Colonic mucosa (tissue), 4 donors: ENCODE measurements at places on chromosomes 7 and 10. TPM values are rescaled to one million over a fixed set of nuclear protein-coding genes. Genes with fewer than 3 reads are reported as not detected.

DNA sequence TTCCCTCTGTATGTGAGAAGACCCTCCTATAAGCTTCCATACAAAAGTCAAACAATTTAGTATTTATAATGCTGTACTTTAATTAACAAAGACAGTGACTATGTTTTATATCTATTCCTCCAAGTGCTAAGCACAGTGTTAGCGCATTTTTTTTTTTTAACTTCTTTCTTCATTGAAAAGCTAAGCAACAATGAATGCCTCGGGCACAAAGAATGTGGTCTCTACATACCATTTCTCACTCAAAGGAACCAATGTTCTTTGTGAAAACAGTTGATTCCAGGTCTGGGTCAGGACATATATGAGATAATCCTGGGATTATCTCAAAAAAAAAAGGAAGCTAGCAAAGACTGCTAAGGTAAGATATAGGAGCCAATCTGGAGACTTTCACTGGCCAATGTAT is 26.2 kb upstream of the REEP3 start:
- no peak overlapping the region for H3K27ac ChIP-seq
- no peaks in the 10 kb centered on the region for H3K4me1 ChIP-seq
- H3K27me3 ChIP-seq = no peaks in the 10 kb centered on the region
- DNase-seq = no peak
- H3K36me3 ChIP-seq = no peaks in the 10 kb centered on the region

GRCh38 chr7:125089171-125089570 is 159.5 kb upstream of the POT1 start:
- H3K4me3 ChIP-seq = no peak overlapping the region
- H3K27me3 ChIP-seq = no peaks in the 10 kb centered on the region

- peaks cover 14% of the 10 kb centered on the region for H3K4me1 ChIP-seq
- no peak overlapping the region for H3K4me3 ChIP-seq
- DNase-seq = peak; percentile 66
- no peaks in the 10 kb centered on the region for H3K27me3 ChIP-seq
These were observed 13.1 kb upstream of the CAMK2G start for GRCh38 chr10:73887294-73888039.

The MGMT gene
- 17.5 TPM for total RNA-seq

DNA sequence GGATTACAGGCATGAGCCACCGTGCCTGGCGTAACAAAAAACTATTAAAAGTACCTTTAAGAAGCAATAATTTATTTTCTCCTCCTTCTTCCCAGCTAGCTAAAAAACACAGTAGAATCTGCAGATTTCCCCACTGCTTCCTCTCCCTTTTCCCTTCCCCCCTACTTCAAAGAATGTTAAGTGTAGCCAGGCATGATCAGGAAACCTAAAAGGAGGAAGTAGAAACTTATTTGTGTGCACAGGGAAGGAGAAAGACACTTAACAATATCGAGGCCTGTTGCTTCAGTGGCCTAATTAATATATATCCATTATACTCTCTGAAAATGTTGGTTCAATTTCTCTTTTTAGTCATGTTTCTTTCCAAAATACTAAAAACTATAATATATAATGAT is 127.7 kb downstream of the NRBF2 start:
- H3K27ac ChIP-seq = no peak overlapping the region

DNA sequence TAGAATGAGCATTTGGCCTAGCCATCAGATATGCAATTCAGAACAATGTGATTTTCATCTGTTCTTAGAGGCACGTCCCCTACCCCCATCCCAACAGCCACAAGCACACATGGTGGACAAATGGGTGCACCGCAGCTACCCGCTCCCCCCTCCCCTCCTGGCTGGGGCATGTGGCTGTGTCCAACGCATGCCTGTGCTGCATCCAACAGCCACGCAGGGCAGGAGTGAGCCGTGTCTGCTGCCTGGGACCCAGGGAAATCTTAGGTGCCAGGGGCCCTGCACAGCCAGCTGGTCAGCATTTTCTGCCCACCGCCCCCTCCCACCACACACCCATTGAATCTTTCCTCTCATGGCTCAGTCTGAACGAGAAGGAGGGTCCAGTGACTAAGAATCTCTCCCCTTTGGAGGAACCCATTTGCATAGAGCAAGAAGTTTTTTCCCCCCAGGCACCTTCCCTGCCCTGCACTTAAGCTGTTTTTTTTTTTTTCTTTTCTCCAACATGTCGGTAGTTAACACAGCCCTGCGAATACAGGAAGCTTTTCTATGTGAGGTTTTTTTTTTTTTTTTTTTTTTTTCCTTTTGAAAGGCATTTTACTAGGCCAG is 138.9 kb downstream of the WDR11 start:
- H3K27me3 ChIP-seq = no peaks in the 10 kb centered on the region
- no peak overlapping the region for H3K4me3 ChIP-seq
- no peak for DNase-seq
- H3K36me3 ChIP-seq = no peaks in the 10 kb centered on the region

DNA sequence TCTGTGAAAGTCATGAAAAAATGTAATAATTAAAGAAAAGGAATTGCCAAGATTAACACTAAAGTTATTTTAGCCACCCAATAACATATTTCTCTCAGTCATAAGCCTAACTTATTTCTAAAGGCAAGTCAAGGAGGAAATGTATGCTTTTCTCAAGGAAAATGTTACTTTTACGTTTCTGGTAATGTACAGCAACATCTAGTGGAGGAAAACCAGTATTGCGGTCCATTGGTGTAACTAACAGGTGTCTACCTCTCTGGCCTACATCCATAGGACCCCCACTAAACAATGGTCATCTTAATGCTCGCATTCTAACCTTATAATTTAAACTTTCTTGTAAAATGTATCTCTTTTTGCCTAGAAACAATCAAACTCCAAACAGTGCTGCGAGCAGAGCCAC is 437.5 kb downstream of the KIF20B start:
- no peak overlapping the region for H3K4me3 ChIP-seq
- H3K36me3 ChIP-seq = no peaks in the 10 kb centered on the region

The VWDE gene
- 1.2 TPM for total RNA-seq

The TAS2R41 gene
- not detected for total RNA-seq

GRCh38 chr10:131142517-131143380 is 168.8 kb downstream of the TCERG1L start:
- H3K36me3 ChIP-seq = no peaks in the 10 kb centered on the region
- H3K4me1 ChIP-seq = no peaks in the 10 kb centered on the region
- H3K4me3 ChIP-seq = no peak overlapping the region
- DNase-seq = no peak
- H3K27ac ChIP-seq = no peak overlapping the region

DNA sequence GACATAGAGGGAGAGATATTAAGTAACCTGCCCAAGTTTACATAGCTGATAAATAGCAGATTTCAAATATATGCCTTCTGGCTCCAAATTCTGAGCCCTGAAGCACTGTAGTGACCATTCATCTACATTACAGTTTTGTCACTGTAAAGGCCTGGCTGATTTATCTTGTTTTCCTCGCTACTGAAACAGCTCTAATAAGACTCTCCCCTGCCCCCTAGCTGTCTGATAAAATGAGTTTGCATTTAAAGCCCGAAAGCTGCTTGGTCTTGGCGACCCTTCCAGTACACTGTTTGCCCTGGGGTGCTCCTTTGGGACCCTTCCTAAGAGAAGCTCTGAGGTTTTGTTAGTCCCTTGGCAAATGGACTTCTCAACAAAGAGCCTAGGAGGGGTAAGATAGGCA is 59.7 kb upstream of the RAB11FIP2 start:
- peak; percentile 18 for DNase-seq
- no peak overlapping the region for H3K4me3 ChIP-seq
- H3K27me3 ChIP-seq = no peaks in the 10 kb centered on the region
- no peak overlapping the region for H3K27ac ChIP-seq

The ATP6V0E2 gene
- 22.7 TPM for total RNA-seq

DNA sequence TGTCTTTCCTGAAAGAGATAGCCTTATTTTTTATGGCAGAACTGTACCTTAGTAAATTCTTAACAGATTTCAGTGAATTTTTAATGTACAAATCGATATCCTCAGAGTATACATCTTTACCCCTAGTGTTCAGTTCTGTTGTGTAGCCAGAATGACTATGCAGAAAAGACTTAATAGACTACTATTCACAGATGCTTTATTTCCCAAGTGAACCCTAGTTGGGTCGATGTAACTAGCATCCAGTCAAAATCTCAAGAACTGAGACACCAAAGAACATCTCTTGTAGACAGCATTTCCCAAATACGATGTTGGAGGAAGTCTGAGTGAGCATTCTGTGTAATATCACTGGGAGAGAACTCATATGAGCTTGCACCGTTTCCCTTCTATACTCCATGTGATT is 1.5 kb downstream of the AKR1C3 start:
- no peaks in the 10 kb centered on the region for H3K4me1 ChIP-seq
- DNase-seq = no peak
- H3K4me3 ChIP-seq = peak overlapping the region; percentile 49
- H3K27ac ChIP-seq = no peak overlapping the region
- H3K36me3 ChIP-seq = no peaks in the 10 kb centered on the region

The LAMB1 gene
- total RNA-seq = 91.6 TPM

The HTRA1 gene
- 8.9 TPM for total RNA-seq

DNA sequence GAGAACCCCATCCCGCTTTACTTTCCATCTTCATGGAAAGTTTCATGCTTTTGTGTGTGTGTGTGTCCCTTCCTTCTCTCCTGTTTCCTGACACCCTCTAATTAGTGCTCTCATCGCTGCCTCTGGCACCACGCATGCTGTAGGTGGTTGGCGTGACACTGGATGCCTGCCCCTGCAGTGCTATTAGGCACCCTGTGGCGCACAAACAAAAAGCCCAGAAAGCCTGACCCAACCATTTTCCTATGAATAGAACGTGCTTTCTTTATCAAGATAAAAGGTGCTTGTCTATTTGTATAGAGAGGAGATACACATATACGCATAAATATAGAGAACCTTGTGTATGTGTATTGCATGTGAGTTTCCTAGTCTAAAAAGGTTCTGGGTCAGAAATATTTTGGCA is 120.8 kb upstream of the CDCA7L start:
- no peaks in the 10 kb centered on the region for H3K36me3 ChIP-seq
- H3K27me3 ChIP-seq = no peaks in the 10 kb centered on the region
- no peak overlapping the region for H3K4me3 ChIP-seq
- H3K27ac ChIP-seq = no peak overlapping the region

- H3K4me1 ChIP-seq = no peaks in the 10 kb centered on the region
- H3K27ac ChIP-seq = no peak overlapping the region
- no peaks in the 10 kb centered on the region for H3K36me3 ChIP-seq
- no peak overlapping the region for H3K4me3 ChIP-seq
- no peak for DNase-seq
These were observed 19.5 kb downstream of the TSPAN33 start for GRCh38 chr7:129163875-129164544.

The OR2A12 gene
- not detected for total RNA-seq

DNA sequence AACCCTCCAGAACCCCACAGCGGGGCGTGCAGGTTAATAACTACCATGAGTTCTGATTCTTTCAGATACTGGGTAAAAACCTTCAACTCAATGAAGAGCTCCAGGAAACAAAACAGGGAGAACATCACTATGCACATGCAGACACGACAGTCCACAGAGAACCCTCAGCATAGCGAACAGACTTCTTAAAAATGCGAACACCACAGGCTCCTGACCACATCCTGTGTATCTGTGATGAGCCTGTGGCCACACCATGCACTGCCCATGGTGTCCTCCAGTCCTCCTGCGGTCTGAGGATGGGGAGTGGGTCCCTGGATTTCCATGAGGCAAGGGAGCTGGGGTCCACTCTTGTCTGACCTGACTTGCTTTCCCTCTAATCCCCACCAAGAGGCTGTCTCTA is 107.2 kb downstream of the COBL start:
- no peaks in the 10 kb centered on the region for H3K27me3 ChIP-seq
- no peaks in the 10 kb centered on the region for H3K36me3 ChIP-seq
- DNase-seq = no peak
- no peak overlapping the region for H3K27ac ChIP-seq
- no peak overlapping the region for H3K4me3 ChIP-seq
- no peaks in the 10 kb centered on the region for H3K4me1 ChIP-seq

The CALCR gene
- total RNA-seq = not detected

The ZNF775 gene
- total RNA-seq = 11.0 TPM

GRCh38 chr10:69338547-69339450 is 60.5 kb downstream of the HK1 start:
- H3K4me3 ChIP-seq = no peak overlapping the region

DNA sequence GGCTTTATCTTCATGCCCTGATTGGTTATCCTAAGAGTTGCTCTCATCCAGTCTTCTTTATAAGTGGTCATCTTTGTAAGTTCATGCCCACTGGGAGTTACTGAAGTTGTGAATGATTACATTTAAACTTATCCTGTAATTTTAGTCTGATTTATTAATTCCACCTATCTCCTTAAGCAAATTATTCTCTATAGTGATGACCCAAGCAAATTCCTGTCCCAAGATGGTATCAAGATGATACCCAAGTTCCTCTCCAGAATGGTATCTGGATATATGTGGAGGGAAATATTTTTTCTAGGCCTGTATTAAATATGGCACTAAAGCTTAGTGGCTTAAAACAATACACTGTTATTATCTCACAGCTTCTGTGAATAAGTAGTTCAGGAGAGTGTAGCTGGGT is 22.6 kb upstream of the VOPP1 start:
- DNase-seq = no peak
- H3K27ac ChIP-seq = no peak overlapping the region
- H3K4me3 ChIP-seq = no peak overlapping the region
- no peaks in the 10 kb centered on the region for H3K27me3 ChIP-seq
- no peaks in the 10 kb centered on the region for H3K4me1 ChIP-seq

The PSD gene
- 22.5 TPM for total RNA-seq

The ZC3HAV1L gene
- total RNA-seq = 10.9 TPM

The BEND7 gene
- 19.2 TPM for total RNA-seq

The SKAP2 gene
- 46.9 TPM for total RNA-seq

- no peak overlapping the region for H3K27ac ChIP-seq
- no peak for DNase-seq
- no peaks in the 10 kb centered on the region for H3K27me3 ChIP-seq
- no peaks in the 10 kb centered on the region for H3K4me1 ChIP-seq
- H3K36me3 ChIP-seq = peaks cover 3% of the 10 kb centered on the region
These were observed 88.5 kb downstream of the AVL9 start for GRCh38 chr7:32583791-32584190.

- no peaks in the 10 kb centered on the region for H3K4me1 ChIP-seq
- no peak for DNase-seq
- H3K27ac ChIP-seq = no peak within 1 kb of the TSS
- no peaks in the 10 kb centered on the region for H3K36me3 ChIP-seq
- no peaks in the 10 kb centered on the region for H3K27me3 ChIP-seq
- no peak within 1 kb of the TSS for H3K4me3 ChIP-seq
These were observed at the start of gene ANK3 for GRCh38 chr10:60389413-60390025. ANK3 (minus strand) TSS chr10:60389875; CDS start chr10:60389538, 337 bp downstream.

The ASB10 gene
- not detected for total RNA-seq

- no peaks in the 10 kb centered on the region for H3K27me3 ChIP-seq
- no peak overlapping the region for H3K4me3 ChIP-seq
- H3K27ac ChIP-seq = no peak overlapping the region
- no peaks in the 10 kb centered on the region for H3K36me3 ChIP-seq
These were observed 219.5 kb downstream of the CCDC3 start for GRCh38 chr10:12781976-12782375.

- H3K36me3 ChIP-seq = no peaks in the 10 kb centered on the region
- no peaks in the 10 kb centered on the region for H3K27me3 ChIP-seq
- no peak for DNase-seq
- no peak overlapping the region for H3K27ac ChIP-seq
These were observed 151.2 kb upstream of the NFE2L3 start for GRCh38 chr7:26000841-26001240.
